ENCODE measurements at places on chromosomes 11 and 22.

DNA sequence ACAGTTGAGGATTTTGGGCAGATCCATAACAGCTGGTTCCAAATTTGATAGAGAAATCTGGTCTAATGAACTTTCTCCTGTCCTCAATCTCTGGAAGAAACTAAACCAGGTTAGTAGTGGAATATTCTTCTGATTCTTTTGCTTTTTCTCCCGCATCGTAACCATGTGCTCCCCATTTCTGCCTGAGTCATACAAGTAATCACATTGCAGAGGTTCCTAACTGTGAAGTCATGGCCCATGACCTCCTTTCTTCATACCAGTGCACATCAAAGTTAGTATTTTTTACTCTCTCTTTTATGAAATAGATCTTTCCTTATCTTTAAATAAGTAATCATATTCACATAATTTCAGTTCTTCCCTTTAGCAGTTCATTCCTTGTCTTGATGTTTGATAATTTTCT lies 249.0 kb downstream of the DYNC2H1 start:
- DNase-seq = no peak

GRCh38 chr11:28384418-28384817 lies 276.2 kb downstream of the METTL15 start:
- no peak for DNase-seq

- no peak for DNase-seq
Measured at GRCh38 chr11:59777104-59777503, 21.9 kb downstream of the STX3 start.

DNA sequence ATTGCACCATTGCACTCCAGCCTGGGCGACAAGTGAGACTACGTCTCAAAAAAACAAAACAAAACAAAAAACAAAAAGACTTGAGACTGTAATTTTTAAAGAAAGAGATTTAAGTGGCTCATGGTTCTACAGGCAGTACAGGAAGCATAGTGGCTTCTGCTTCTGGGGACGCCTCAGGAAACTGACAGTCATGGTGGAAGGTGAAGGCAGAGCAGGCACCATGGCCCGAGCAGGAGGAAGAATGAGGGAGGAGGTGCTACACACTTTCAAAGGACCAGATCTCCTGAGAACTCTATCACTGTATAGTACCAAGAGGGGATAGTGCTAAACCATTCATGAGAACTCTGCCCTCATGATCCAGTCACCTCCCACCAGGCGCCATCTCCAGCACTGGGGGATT lies 52.0 kb downstream of the CBL start:
- no peak for DNase-seq

DNA sequence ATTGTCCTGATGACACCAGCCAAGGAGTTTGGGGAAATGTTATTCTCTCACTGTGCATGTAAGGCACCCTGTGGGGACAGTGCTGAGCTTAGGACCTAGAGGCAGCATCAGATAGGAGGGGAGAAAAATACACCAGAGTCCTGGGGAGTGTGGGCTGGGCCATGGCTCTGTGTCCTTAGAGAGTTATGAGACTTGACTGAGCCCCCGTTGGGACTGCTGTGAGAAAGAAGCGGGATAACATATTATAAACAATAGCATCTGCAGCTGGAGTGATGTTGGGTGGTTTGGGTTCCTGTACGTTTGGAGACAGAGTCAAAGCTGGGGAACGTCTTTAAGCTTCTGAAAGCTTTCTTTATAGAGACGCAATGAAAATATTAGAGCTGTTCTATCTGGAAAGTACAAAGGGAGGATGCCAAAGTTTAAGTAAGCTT lies 90.9 kb upstream of the CRTAM start:
- no peak for DNase-seq

- DNase-seq = no peak
Measured at GRCh38 chr11:44905131-44905866, 45.4 kb downstream of the TP53I11 start.

DNA sequence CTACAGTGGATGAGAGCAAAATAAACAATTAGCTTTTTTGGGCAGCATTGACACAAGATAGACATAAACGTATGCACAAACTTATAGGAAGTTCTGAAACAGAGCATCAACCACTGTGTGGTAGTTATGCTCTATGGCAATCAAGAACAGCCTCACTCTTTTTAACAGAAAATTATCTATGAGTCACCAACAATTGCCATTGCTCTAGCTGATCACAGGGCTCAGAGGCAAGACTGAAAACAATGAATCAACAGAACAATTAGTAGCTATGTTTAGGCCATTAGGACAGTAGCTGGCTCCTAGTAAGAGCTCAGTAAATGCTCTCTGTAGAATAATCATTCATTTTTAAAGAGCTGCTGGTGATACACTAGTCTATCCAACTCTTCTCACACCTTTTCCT lies 34.9 kb upstream of the PICALM start:
- DNase-seq = no peak

DNA sequence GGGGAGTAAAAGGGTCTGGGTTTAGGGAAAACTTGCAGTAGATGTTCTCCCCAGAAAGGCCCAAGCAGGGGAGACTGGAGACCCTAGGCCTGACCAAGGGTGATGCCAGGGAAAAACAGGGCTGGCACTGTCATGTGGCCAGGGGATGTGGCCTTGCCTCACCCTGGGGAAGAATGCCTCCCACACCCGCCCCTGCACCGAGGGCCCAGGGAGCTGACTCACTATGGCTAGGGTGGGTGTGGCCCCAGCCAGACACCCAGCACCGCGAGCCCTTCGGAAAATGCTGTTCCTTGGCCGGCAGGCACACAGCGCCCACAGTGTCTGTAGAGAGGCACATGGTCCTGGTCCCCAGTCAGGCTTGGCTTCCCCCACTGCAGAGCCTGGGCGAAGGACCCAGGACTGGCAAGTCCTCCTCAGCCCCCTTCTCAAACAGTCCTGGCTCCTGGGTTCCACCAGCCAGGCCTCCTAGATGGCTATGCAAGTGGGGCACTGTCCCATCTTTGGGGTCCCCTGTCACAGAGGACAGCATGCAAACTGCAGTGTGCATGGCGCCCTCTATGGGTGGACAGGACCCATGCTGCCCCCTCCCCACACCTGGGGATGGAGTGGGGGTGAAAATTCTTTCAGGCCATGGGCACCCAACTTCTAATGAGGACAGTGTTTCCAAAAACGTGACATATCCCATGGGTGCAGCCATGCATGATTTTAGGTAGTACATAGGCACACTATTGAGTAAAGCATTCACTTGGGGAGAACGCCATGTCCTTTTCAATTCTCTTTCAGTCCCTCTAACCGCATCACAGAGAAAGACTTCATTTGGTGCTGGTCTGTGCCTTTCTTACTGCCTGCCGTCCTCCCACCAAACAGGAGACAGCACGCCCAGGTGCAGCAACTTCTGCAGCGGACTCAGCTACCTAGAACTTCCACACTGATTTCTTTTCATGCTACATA lies 15.2 kb downstream of the TMPRSS5 start:
- peak; percentile 34 for DNase-seq

- DNase-seq = no peak
Measured at GRCh38 chr11:46658259-46658658, 40.9 kb downstream of the ATG13 start.

DNA sequence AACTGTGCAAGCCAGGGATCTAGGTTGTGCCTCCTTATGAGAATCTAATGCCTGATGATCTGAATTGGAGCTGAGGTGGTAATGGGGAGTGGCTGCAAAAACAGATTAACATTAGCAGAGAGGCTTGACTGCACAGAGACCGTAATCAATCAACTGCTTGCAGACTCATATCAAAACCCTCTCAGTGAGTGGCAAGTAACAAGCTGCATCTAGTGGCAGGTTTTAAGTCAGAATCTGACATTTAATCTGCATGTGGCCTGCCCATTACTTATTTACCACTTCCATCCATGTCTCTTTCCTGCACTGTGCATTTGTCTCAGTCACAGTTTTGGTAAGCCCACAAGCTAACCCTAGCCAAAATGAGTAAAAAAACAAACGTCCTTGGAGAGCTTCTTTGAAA lies 11.2 kb downstream of the C11orf58 start:
- DNase-seq = no peak

- DNase-seq = no peak
Measured at GRCh38 chr22:31277741-31278140, 14.5 kb downstream of the PIK3IP1 start.

- peak; percentile 35 for DNase-seq
Measured at GRCh38 chr11:20360650-20361049, 2.9 kb upstream of the HTATIP2 start.

DNA sequence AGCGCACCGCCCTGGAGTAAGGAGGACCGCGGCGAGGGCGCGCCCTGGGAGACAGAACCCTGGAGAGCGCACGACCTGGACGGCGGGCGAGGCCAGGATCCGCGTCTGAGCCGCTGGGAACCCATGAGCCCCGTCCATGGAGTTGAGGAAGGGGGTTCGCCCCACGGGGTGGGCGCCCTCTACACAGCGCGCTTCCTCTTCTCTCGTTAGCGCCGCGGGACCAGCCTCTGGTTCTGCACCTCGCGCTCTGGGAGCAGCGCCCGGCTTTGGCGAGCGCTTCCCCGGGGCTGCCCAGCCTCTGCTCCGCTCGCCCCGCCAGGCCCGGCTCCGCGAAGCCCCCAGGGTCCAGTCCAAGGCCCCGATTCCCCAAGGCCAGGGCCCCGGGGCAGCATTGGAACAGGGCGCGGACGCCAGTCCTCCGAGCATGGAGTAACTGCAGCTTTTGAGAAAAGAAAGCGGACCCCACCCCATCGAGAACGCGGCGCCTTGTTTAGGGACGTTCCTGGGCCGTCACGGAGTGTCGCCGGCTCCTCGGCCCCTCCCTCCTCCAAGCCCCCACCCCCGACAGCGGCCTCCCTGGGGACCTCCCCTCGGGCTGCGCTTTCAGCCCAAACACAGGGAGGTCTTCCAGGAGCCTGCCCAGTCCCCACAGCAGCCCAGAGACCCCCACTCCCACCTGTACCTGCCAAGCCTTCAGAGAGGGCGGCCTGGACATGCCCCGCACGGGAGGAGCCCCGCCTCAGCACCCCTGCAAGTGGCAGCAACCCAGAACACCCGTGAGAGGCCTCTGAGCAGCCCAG lies 56.2 kb downstream of the BRD1 start:
- no peak for DNase-seq

DNA sequence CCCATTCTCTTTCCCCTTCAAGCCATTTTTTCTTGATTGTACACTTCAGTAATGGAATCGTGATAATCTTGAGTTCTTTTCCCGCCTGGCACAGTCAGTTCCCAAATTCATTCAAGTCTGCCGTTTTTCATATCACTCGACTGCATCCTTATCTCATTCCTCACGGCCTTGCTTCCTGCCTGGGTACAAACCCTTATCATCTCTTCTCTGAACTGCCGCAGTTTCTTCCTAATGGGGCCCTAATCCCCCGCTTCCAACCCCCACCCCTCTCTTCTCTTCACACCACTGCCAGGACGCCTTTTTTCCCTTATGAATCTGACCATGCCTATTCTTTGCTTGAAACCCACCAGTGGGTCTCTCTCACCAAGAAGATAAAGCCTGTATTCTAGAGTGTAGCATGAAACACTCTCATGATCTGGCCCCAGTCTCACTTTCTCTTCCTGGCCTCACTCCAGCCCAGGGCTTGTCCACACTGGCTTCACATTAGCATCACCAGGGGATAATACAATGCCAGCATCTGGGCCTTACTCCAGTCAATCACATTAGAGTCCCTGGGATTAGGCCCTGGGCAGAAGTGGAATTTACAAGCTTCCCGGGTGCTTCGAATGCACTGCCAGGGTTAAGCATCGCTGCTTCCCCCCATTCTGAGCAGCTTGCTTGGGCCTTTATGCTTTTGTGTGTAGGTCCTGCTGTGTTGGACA lies 102.1 kb downstream of the FBXO7 start:
- DNase-seq = no peak

All from activated CD4-positive, alpha-beta T cell treated with anti-CD3 and anti-CD28 coated beads for 48 hours (primary cell).